Activated CD8-positive, alpha-beta memory T cell treated with anti-CD3 and anti-CD28 coated beads for 1 hour (primary cell): ENCODE measurements at places on chromosomes 7 and 10.

GRCh38 chr10:124345521-124345920 lies 73.2 kb downstream of the OAT start:
- DNase-seq = no peak

DNA sequence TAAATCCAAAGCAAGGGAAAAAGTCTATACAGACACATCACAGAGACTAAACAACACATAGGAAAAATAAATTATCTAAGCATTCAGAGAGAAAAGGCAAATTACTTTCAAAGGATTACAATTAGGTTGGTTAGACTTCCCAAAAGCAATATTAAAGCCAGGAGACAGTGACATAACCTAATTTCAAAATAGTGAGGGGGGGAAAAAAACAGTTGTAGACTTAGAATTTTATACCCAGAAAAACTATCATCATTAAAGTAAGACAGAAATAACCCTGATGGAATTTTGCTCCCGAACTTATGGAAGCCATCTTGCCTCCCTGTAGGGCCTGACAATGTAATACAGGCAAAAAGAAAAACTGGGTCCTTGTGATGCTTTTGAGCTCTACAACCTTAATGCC lies 18.4 kb downstream of the CRPPA start:
- no peak for DNase-seq

DNA sequence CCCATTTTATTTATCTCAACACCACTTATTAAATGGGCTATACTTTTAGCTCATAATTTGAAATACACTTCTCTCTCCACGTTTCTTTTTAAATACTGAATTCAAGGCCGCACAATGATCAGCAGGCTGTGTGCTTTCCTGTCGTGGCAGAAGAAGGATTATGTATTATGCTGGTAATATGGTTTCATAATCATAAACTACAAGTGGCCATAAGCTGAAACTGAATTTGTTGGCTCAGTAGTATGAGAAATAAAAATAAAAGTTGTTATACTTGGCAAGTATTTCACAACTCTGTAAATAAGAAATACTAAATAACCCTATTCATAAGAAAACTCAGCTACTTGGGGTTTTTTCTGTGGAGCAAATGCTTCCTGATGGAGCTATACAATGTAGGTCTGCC lies 313.6 kb downstream of the DOCK4 start:
- no peak for DNase-seq

- DNase-seq = no peak
Measured at GRCh38 chr10:74139981-74140380, 10.6 kb downstream of the AP3M1 start.

GRCh38 chr7:122736183-122736582 lies 33.5 kb upstream of the RNF148 start:
- no peak for DNase-seq

- peak; percentile 26 for DNase-seq
Measured at GRCh38 chr7:105388356-105389087, at the start of gene SRPK2. Gene SRPK2 (minus strand): TSS chr7:105388921.

DNA sequence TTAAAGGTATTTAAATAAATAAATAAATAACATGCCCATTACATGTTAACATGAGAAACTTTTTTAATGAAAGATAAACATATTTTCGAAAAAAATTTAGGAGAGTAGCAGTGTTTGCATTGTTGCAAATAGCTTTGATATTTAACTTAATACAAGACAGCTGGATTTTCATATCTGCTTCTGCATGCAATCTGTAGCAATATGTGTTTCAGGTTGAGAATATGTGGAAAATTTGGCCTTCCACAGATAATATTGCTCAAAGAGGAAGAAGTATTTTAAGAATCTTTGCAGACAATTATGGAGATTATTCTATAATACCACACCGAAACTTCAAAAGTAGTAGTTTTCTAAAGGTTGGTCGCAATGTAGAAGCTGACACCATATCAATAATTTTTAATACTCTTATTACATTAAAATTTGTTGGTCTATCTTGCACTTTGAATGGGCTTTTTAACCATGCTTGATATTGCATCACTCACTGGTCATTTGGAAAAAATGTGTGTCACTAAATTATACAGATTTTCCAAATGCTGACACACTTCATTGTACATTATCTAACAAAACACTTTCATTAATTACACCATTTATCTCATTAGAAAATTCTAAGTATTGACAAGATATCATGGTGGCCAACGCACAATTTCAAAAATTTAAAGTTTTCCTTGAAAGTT lies 229.8 kb upstream of the HDAC9 start:
- DNase-seq = no peak

DNA sequence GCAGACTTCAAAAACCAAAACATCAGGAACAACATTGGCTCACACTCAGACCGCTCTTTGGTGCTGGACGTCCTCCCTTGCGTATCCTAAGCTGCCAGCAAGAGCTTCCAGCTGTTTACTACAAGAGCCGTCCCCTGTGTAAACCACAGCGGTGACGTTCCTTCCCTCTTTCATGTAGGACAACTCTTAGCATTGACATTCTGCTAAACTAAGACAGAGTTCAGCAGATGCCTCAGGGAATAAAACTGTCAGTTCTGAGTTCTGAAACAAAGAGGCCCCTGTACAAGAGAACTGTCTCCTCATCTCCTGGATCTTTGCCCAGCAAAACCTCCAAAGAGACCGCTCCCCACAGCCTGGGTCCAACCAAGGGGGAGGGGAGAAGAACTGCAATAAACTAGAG lies 57.8 kb upstream of the OPALIN start:
- no peak for DNase-seq

- DNase-seq = no peak
Measured at GRCh38 chr7:50838675-50839377, 56.1 kb upstream of the GRB10 start.
